Tibial artery (tissue), 4 donors: ENCODE measurements at places on chromosomes 4 and X.

- DNase-seq, result no peak
- peaks cover 10% of the 10 kb centered on the region for H3K4me1 ChIP-seq
- H3K36me3 ChIP-seq, result no peaks in the 10 kb centered on the region
- no peaks in the 10 kb centered on the region for H3K27me3 ChIP-seq
These were observed 33.7 kb upstream of the ADH6 start for GRCh38 chr4:99252746-99253145.

DNA sequence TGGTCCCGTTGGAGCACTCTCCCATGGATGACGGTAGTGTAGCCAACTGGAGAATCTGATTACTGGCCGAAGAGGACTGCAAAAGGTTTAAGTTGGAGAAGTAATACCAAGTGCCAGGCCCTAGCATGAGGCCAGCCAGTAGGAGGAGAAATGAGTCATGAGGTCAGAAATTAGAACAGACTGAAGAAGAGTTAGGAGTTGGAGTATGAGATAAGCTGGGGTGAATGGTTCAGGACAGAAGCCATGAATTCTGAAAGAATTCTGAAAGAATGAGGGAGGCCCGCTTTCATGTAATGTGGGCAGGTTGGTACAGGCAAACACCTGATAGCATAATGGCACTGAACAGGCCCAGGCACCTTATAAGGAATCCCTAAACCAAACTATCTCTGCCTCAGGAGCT, 18.4 kb upstream of the STK26 start:
- H3K4me3 ChIP-seq, result no peak overlapping the region
- no peaks in the 10 kb centered on the region for H3K27me3 ChIP-seq
- DNase-seq, result no peak
- H3K36me3 ChIP-seq, result no peaks in the 10 kb centered on the region
- H3K27ac ChIP-seq, result no peak overlapping the region

DNA sequence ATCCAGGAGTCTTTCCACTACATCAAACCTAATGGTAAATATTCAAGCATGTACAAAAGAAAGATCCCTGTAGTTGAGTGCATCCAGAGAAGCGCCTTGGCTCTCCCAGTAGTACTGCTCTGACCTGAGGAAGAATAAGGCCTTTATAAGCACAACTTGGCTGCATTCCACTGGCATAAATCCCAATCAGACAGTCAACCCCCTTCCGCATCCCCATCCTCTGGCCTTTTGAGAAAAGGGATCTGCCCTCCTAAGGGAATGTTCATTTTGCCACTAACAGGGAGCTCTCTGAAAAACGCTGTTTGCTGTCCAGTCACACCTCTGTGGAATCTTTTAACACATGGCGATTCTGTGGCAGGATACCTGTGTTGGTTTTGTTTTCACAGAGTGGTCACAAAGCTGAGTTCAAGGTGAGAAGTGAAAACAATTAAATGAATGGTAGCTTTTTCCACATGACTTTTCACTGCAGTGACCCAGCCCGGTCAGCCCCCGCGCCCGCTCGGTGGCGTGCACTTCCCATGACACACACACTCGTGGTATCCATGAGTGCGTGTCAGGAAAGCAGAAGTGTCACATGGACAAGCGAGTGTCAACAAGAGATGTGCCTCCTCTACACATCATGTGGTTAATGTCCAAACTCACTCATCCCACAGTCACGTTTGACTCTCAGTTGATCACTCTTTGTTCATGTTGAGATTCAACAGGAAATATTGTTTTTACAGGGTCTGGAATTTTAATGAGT, 112.2 kb upstream of the ENPP6 start:
- peak; percentile 65 for DNase-seq
- no peak overlapping the region for H3K4me3 ChIP-seq
- H3K27me3 ChIP-seq, result no peaks in the 10 kb centered on the region

DNA sequence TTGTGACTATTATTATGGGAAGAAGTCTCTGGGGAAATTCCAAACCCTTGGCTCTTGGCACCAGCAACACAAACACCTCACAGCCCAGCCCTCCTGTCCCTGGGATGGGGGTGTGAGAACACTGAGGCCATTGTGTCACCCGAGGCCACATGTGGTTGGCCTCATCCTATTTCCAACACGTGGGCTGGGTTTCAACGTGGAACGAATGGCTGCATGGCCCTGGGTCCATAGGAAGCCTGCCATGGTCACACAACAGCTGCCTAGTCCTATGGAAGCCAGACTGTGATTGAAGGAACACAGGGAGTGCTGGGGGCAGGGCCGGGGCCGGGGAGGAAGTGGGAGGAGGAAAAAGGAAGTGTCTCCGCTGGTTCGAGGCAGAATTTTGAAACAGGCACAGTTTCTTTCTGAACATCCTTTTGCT, 10.0 kb downstream of the CLCN4 start:
- no peaks in the 10 kb centered on the region for H3K36me3 ChIP-seq
- no peaks in the 10 kb centered on the region for H3K27me3 ChIP-seq
- no peak overlapping the region for H3K27ac ChIP-seq
- no peak overlapping the region for H3K4me3 ChIP-seq

- no peaks in the 10 kb centered on the region for H3K4me1 ChIP-seq
- no peaks in the 10 kb centered on the region for H3K36me3 ChIP-seq
- no peaks in the 10 kb centered on the region for H3K27me3 ChIP-seq
- H3K4me3 ChIP-seq, result no peak overlapping the region
- H3K27ac ChIP-seq, result no peak overlapping the region
These were observed 73.6 kb upstream of the RBMX start for GRCh38 chrX:136953867-136954787.

- H3K27me3 ChIP-seq, result no peaks in the 10 kb centered on the region
- H3K27ac ChIP-seq, result no peak overlapping the region
- DNase-seq, result no peak
- H3K4me3 ChIP-seq, result no peak overlapping the region
These were observed 9.5 kb upstream of the GRPEL1 start for GRCh38 chr4:7077371-7077770.

GRCh38 chrX:82813671-82814078, 694.4 kb upstream of the POU3F4 start:
- peaks cover 3% of the 10 kb centered on the region for H3K4me1 ChIP-seq
- no peaks in the 10 kb centered on the region for H3K27me3 ChIP-seq
- no peak for DNase-seq
- no peak overlapping the region for H3K27ac ChIP-seq
- H3K4me3 ChIP-seq, result no peak overlapping the region

DNA sequence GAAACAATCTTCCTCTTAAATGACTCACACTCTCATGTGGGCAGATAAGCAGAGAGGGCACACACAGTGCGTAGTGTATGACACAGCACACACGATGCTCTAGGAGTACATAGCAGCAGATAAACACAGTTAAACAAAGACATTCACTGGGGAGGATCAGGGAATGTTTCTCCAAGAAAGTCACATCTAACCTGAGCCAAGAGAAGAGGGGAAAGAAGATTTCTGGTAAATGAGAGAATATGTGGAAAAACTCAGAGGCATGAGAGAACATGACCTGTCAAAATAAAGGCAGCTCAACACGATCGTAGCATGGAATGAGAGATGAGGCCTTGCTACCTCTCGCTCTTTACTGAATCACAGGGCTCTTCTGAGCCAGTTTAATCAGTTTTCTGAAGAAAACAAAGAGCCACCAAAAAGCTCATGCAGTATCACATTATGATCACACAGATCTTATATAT, 251.0 kb downstream of the ANK2 start:
- no peaks in the 10 kb centered on the region for H3K4me1 ChIP-seq
- H3K27me3 ChIP-seq, result no peaks in the 10 kb centered on the region

GRCh38 chr4:172061204-172061603, 248.0 kb downstream of the GALNTL6 start:
- no peaks in the 10 kb centered on the region for H3K36me3 ChIP-seq
- no peaks in the 10 kb centered on the region for H3K4me1 ChIP-seq
- no peak for DNase-seq
- H3K27ac ChIP-seq, result no peak overlapping the region
- H3K4me3 ChIP-seq, result no peak overlapping the region
